ENCODE measurements at places on chromosomes 2 and 18.
A peak's percentile ranks its signal among the peaks of the same experiment; 100 is the strongest.

GRCh38 chr2:187532333-187533120 lies 21.7 kb downstream of the TFPI start:
- no peak for DNase-seq

DNA sequence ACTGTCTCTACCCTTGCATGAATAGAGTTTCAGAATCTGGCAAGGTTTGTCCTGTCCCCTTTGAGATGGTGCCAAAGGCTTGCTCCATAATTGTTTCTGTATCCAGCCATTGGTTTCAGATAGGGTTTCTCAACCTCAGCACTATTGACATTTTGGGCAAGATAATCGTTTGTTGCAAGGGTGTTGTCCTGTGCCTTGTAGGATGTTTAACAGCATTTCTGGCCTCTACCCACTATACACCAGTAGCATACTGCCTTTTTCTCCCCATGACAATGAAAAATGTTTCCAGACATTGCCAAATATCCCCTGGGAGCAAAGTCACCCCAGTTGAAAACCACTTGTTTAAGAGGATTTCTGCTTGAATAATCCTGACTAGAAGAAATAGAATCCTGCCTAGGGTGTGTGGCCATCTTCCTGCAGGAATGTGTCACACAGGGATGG lies 126.8 kb downstream of the CDC42EP3 start:
- no peak for DNase-seq

DNA sequence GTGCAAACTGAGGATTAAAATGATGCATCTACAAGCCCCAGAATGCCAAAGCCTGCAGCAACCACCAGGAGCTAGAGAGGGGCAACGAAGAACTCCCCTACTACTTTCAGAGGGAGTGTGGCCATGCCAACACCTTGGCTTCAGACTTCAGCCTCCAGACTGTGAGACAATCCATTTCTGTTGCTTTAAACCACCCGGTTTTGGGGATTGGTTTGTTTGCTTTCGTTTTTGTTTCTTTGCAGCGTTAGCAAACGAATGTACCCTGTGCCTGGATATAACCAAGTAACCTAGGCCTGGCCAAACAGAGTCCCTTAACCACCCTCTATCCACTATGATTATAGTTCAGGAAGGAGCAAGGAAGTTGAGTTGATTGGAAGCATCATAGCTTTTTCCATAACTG lies 171.2 kb upstream of the NCK2 start:
- no peak for DNase-seq

- DNase-seq: no peak
Measured at GRCh38 chr2:237221443-237221842, 135.8 kb downstream of the COPS8 start.

DNA sequence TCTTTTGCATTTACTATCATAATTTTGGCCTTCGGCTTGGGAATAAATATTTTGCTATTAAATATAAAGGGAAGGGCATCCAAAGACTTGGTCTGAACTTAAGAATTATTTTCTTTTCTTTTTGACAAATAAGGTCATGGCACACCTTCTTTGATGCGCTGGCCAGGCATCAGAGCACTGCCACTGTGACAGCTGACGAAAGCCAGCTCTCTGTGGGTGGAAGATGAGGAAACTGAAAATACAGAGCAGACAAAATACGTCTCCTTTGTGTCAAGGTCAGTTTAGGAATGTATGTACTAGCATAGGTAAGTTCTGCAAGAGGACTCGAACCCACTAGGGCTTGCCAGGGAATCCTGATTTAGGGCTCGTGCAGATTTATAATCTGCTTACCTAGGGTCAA lies 155.9 kb upstream of the MEIS1 start:
- no peak for DNase-seq

DNA sequence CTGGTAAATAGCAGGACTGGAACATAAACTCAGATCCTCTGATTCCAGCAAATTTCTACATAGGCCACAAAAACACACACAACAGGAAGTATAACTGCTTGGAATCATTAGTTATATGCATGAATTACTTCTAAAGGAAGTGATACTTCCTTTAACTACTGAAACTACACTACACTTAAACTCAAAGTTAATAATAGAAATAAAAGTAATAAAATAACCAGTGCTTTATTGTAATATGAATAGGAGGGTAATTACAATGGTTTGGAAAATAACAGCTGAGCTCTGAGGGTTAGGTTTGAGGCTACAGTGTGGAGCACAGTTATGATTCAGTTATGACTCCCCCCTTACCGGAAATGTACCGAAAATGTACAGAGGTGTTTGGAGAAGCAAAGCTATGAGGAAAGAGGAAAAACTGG lies 18.5 kb upstream of the POLI start:
- no peak for DNase-seq

- no peak for DNase-seq
Measured at GRCh38 chr2:141704541-141704940, 426.3 kb downstream of the LRP1B start.

DNA sequence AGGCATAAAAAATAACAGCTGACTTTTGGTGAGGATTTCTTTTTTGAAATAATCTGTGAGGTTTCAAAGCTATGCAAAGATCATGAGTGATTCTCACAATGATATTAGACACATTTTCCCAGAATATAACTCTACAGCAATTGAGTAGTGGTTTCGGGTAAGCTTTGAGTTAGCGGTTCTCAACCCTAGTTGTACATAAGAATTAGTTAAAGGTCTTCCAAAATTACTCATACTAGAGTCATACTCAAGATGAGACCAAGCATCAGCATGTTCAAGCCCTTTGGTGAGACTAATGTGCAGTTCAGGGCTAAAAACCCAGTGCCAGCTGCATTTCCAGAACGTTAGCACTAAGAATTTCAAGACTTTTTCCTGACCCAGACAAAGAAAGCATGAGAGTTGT lies 31.1 kb downstream of the DSG4 start:
- DNase-seq: no peak

GRCh38 chr2:138180692-138181386 lies 216.6 kb downstream of the HNMT start:
- no peak for DNase-seq

DNA sequence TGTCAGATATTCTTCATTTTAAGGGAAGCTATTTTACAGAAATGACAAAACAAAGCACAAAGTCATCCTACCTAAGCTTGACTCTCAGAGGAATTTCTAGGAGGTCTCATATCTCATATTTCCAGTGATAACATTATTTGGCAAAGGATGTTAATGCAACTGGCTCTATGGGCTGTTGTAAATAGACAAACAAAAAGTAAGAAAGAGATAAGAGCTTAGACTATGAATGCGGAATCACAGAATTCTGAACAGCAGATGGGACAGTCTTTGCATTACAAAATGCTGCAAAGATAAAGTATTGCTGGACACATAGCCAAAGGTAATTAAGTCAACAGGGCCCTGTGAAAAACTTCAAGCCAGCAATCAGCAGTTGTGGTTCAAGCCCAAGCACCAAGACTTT lies 23.9 kb downstream of the PIAS2 start:
- no peak for DNase-seq

GRCh38 chr2:42032224-42032620 lies 15.6 kb upstream of the PKDCC start:
- DNase-seq: peak; percentile 76

GRCh38 chr18:75714766-75715165 lies 287.3 kb upstream of the SMIM21 start:
- no peak for DNase-seq

GRCh38 chr2:75047189-75047991 lies 88.9 kb downstream of the POLE4 start:
- no peak for DNase-seq

DNA sequence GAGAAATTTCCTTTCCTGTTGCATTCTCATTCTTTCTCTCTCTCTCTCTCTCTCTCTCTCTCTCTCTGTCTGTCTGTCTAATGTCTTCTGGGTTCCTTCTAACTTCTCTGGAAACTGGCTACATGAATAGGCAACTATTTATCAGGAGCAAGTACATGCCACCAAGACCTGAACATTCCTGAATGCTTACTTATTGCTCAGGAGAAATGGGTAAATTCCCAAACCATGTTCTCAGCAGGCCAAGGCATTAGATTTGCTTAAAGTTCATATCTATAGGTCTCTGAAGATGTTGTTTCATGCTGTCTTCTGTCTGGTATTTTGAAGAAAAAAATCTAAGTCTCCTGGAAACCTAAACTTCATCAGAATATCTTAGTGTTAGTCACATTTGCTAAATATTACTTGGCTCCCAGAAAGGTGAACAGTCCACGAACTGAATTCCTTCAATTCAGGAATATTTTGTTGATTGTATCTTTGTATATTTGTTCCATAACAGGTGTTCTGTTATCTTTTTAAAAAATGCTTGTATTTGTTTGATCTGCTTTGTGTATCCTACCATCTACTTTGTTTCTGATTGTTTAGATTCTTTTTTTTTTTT lies 77.2 kb upstream of the FIGN start:
- DNase-seq: no peak

GRCh38 chr18:61556862-61557261 lies 223.6 kb downstream of the CDH20 start:
- DNase-seq: no peak

GRCh38 chr2:15661295-15661569 lies 69.6 kb downstream of the DDX1 start:
- DNase-seq: no peak

DNA sequence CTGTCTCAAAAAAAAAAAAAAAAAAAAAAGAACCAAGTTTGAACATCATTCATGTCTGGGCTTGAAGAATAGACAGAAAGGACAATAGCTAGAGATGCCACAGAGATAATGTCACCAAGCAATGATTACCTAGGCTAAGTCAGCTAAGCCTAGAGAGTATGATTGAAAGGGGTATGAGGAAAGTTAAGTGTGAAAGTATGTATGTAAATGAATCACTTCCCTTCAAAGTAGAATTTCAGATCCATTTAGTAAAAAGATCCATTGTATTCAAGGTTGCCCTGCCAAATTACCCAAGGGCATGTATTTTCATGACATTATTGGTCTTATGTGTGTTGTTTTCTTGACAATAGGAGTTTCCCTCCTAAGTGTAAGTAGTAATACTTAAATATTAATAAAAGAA lies 34.1 kb upstream of the SLC39A10 start:
- DNase-seq: no peak

DNA sequence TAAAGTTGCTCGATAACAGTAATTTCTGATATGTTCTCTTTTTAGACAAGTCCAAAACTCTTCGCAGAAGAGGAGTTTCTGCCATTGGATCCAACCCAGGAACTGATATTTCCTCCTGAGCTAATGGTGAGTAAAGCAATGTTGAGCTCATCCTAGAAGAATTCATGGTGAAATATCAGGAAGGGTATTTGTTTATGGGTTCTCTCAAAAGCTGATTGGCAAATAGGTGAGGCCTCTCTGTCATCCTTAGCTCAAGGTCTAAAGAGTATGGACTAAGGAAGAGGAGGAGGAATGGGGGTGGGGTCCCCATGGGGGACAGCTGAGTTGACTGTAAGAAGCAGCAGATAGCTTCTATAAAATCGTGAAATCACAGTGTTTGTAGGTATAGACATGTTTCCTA lies 18.2 kb downstream of the AOX1 start:
- no peak for DNase-seq

GRCh38 chr2:152584301-152584700 lies 133.0 kb downstream of the PRPF40A start:
- no peak for DNase-seq

GRCh38 chr18:50451100-50451842 lies 76.4 kb downstream of the SKA1 start:
- no peak for DNase-seq

DNA sequence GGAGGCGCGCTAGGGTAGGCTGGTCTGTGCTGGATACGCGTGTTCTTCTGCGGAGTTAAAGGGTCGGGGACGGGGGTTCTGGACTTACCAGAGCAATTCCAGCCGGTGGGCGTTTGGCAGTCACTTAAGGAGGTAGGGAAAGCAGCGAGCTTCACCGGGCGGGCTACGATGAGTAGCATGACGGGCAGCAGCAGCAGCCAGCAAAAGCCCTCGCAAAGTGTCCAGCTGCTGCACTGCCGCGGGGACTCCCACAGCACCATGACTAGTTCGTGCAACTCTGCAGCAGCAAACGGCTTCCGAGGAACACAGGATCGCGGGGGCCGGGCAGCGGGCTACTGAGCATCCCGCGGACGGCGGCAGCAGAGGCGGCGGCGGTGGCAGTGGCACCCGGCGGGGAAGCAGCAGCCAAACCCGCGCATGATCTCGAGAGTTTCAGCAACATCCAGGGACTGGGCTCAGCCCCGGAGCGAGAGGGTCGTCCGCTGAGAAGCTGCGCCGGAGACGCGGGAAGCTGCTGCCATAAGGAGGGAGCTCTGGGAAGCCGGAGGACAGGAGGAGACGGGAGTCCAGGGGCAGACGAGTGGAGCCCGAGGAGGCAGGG lies 368 bp downstream of the TMEFF2 start:
- DNase-seq: no peak
